Activated T-helper 1 cell treated with anti-CD3 and anti-CD28 coated beads, Interleukin-12 subunit alpha, Interleukin-12 subunit beta, Interleukin-2, Interleukin-4 antibody, amounts not matched to agents 30 ng/mL and 10 ng/mL and 1 ng/mL, durations not matched to agents 14 hours and 24 hours and 36 hours (primary cell): ENCODE measurements at places on chromosomes 11 and 22. TPM values are rescaled to one million over a fixed set of nuclear protein-coding genes. Genes with fewer than 3 reads are reported as not detected.

- H3K27me3 ChIP-seq: no peaks in the 10 kb centered on the region
- no peak for DNase-seq
- H3K4me1 ChIP-seq: peaks cover 31% of the 10 kb centered on the region
- no peak overlapping the region for H3K27ac ChIP-seq
Observed at GRCh38 chr22:29635734-29636357, 32.4 kb downstream of the NF2 start.

DNA sequence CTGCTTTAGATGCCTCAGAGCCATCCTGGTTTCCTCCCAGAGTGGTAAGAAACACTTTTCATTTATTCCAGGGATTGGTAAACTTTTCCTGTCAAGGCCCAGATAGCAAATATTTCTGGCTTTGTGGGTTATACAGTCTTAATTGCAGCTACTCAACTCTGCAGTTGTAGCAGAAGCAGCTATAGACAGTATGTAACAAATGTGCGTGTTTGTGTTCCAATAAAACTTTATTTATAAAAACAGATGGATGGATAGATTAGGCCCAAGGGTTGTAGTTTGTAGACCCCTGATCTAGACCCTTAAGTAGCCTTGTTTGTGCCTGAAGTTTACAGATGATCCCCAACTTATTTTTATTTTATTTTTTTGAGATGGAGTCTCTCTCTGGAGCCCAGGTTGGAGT is 17.9 kb downstream of the NNMT start:
- no peak overlapping the region for H3K27ac ChIP-seq
- H3K36me3 ChIP-seq: no peaks in the 10 kb centered on the region
- peaks cover under 1% of the 10 kb centered on the region for H3K27me3 ChIP-seq

DNA sequence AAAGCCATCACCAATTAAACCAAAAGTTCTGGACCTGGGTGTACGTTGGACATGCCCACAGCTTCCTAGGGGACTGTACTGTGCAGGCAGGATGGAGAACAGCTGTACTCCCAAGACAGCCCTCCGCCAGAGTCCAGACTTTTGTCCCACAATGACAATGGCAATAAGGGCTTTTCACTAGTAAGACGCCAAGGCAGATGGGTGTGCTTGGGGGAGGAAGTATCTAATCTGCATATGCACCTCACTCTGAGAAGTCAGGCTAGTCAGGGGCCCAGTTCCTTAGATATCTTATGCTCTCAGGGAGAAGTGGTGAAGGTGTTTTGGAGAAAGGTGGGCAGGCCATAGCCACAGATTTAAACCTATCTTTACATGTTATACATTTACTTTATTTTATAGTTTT is 85.1 kb upstream of the USP47 start:
- H3K27ac ChIP-seq: no peak overlapping the region
- H3K36me3 ChIP-seq: no peaks in the 10 kb centered on the region
- no peak for DNase-seq
- H3K4me1 ChIP-seq: no peaks in the 10 kb centered on the region
- H3K27me3 ChIP-seq: peaks cover 9% of the 10 kb centered on the region
- no peak overlapping the region for H3K4me3 ChIP-seq

C11orf16 gene
- total RNA-seq: not detected in 2 replicates

ROBO4 gene
- not detected in 2 replicates for total RNA-seq

CRYBB2 gene
- total RNA-seq: not detected in 2 replicates

KCNJ1 gene
- not detected in 2 replicates for total RNA-seq

OR5J2 gene
- not detected in 2 replicates for total RNA-seq
